ENCODE measurements at places on chromosomes 11 and 22.
A peak's percentile ranks its signal among the peaks of the same experiment; 100 is the strongest.

- no peak for DNase-seq
Observed at GRCh38 chr22:32646476-32646875, 155.0 kb upstream of the TIMP3 start.

DNA sequence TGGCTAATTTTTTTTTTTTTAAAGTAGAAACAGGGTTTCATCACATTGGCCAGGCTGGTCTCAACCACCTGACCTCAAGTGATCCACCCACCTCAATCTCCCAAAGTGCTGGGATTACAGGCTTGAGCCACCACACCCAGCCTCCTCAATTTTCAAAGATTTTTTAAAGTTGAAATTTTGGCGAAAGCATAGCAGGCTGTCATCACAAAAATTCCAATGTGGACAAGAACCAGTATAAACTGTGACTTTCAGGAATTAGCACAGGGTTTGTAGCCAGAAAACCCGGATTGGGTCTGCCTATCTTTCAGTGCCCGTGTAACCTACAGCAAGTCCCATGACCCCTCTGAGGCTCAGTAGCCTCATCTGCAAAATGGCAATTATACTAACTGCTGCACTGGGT, 80.2 kb downstream of the SGSM3 start:
- no peak for DNase-seq

DNA sequence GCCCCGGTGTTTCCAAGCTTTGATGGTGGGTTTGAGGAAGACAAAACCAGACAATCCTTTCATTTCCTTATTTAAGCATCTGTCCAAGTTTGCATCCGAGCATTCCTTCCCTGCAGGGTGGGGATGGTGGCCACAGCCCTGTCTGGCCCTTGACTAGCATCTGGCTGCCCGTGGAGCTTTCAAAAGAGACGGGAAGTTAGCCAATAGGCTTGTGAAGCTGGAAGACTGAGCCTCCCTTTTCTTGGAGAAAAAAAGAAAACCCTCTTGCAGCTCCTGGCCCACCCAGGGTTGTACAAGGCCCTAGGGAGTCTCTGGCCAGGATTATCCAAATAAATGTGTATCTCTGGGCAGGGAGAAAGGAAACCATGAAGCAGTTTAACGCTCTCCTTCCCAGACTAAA, 60.6 kb downstream of the MICAL2 start:
- no peak for DNase-seq

GRCh38 chr22:26360169-26360885, 68.7 kb upstream of the ASPHD2 start:
- peak; percentile 82 for DNase-seq

- no peak for DNase-seq
Observed at GRCh38 chr11:111445586-111445985, 66.5 kb upstream of the POU2AF1 start.

DNA sequence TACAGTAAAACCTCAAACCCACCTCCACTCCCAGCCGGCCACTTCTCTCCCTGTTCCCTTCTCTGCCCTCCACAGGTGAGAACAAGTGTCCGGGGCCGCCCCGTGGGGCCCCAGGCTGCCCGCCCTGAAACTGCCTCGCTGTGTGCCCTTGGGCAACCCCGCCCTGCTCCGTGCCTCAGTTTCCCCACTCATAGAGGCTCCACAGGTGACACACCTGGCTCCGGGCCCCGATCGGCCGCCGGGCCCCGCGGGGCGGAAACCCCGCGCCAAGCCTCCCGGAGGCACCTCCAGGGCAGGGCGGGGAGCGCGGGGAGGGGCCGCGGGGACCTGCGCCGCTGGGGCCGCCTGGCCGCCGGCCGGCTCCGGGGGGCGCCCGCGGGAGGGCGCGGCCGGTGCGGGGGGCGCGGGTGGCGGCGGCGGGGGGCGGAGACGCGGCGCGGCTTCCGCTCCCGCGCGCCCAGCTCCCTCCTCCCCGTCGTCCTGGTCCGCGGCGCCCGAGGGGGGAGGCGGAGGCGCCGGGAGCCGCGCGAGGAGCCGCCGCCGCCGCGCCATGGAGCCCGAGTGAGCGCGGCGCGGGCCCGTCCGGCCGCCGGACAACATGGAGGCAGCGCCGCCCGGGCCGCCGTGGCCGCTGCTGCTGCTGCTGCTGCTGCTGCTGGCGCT, at the start of gene LRP5:
TSS of gene LRP5 (plus strand) at position 475 of the 663 bp plus-strand sequence. CDS start at position 599, 124 bp downstream.
- no peak for DNase-seq

DNA sequence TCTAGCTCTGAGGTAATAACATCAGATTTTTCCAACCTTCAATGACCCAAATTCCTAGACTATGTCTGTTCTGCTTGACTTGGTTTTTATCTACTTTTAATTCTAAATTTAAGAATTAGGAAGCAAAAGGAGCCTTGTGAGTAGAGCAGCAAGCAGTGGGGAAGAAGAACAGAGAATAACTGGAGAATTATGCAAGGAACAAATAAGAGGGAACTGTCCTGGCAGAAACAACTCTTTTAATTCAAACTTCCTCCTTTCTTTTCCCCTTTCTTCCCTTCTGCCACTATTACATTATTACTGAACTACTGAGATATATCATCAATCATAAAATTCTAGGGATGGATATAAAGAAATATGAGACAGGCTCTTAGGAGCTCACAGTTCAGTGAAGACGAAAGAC, 276.1 kb downstream of the SBF2 start:
- no peak for DNase-seq

DNA sequence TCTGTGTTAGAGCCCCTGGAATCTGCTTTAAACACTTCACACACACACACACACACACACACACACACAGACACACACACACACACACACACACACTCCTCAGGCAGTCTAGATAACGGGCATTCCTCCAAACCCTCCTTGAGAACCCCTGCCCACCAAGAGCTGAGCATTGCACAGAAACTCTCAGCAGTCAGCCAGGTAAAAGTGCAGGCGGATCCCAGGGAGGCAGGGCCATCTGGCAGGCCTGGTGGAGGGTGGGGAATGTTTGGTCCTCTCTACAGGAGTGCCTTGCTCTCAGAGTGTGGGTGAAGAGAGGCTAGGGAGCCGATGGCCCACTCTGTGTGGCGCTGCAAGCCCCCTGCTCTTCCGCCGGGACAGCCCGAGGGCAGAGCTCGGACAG, 190.2 kb downstream of the BUD13 start:
- DNase-seq, result no peak

DNA sequence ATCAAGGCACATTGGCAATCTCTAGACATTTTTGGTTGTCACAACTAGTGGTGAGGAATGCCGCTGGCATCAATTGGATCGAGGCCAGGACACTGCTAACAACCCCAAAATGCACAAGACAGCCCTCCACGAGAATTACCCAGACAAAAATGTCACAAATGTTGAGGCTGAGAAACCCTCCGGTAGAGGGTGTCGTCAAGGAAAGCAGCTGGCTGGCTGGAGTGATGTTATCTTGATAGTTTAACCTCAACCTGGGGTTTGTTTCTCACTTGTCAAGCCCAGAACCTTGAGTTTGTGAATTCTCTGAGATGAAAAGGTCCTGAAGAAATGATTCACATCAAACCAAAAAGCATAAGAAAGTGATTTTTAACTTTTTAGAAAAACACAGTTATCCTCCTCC, 21.1 kb upstream of the TMPRSS13 start:
- DNase-seq, result no peak

GRCh38 chr11:130145975-130146776, 13.4 kb upstream of the ST14 start:
- DNase-seq, result no peak

- no peak for DNase-seq
Observed at GRCh38 chr11:22787055-22787454, 42.5 kb downstream of the SVIP start.

DNA sequence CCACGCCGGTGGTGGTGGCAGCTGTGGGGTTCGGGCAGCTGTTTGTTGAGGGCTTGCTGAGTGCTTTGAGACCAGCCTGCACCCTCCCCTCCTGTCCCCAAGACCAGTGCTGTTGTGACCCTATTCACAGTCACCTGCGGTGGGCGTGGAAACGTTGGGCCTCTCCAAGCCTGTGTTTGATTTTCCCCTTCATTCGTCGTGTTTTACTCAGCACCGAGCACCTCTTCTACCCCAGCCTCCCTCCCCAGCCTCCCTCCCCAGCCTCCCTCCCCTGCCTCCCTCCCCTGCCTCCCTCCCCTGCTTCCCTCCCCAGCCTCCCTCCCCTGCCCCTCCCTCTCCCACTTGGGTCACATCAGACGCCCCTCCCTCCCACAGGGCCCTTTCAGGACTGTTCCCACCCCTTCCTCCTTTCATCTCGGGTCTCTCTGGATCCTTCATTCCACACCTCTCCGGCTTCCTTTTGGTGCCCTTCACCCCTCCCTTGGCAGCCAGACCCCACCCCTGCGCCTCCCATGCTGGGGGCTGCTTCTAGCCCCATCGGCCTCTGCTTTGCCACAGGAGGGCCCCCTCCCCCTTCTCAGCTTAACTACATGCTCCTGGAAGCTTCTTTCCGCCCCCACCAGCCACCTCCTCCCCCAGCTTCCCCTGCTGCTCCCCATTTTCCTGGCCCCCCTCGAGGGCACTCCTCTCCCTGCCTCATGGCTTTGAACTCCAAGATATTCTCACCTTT, 14.8 kb downstream of the FRMD8 start:
- no peak for DNase-seq

DNA sequence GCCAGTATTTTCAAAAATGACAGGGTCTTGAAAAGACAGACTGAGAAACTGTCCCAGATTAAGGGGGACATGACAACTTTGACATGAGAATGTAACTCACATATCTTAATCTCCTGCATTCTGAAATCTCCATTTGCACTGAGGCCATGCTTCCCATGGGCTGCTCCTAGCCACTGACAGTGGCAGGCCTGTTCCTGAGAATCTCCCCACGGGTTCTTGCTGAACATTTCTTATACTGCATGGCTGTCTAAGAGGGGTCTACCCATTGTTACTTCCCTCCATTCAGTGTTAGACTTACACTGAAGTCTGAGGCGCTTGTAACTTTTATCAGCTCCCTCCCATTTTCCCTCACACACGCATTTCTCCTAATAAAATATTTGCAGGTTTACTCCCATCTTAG, 1.5 kb downstream of the CEP295 start:
- no peak for DNase-seq
